ENCODE measurements at places on chromosomes 11 and 22.

DNA sequence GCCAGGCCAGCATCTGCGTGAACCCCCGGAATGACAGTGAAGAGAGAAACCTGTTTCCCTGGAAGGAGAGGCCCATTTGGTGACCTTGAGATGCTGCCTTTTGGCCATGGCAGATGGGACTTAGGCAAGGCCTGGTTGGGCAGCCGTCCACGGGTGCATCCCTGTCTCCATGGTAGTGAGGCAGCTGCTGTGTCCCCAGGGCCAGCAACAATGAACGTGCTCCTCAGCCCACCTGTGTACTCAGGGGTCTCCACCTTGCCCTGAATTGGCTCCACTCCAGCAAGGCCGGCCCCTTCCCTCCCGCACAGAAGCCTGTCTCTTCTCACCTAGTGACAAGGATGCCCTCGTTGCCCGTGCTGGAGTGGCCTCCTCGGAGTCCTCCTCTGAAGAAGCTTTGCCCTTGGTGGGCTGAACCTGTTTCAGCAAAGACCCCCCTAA, 441.1 kb downstream of the TBC1D22A start:
- DNase-seq: no peak

- DNase-seq: no peak
These were observed 13.9 kb upstream of the ADSL start for GRCh38 chr22:40332319-40332781.

- DNase-seq: peak; percentile 72
These were observed 49.2 kb downstream of the DBX1 start for GRCh38 chr11:20110908-20111669.

- DNase-seq: peak; percentile 71
These were observed 5.5 kb upstream of the PCF11 start for GRCh38 chr11:83151274-83151977.

GRCh38 chr11:105861225-105861624, 160.8 kb downstream of the MSANTD4 start:
- peak; percentile 8 for DNase-seq

DNA sequence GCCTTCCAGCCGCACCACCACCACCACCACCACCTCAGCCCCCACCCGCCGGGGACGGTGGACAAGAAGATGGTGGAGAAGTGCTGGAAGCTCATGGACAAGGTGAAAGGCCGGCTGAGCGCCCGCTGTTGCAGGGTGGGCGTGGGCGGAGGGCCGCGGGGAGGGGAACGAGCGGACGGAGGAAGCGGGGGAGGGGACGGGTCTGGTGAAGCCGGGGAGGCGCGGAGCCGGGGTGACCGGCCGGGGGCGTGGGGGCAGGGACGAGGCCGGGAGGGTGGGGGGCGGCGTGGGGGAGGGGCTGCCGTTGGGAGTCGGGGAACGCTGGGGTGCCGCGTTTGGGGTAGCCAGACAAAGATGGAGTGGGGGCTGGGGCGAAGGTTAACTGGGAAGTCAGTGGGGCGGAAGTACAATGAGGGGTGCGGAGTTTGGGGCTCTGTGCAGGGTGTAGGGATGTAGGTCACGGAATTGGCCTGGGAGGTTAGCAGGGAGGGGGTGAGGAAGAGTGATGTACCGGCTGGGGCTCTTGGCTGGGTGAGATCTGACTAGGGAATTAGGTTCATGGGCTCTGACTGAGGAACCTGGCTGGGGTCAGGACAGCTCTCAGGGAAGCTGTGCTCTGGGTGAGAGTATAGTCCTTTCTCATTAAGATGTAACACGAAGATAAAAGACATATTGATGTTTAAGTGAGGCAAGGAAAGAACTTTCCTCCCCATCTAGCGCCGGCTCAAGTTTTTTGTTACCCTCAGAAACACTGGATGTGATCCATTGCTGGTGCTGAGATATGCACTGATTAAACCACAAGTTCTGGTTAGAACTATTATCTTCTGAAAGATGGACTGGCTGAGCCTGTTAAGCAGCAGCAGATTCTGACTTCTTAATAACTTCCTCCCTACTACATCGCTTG, 624 bp downstream of the CBL start:
- DNase-seq: peak; percentile 11

GRCh38 chr11:69939551-69940245, 120.5 kb upstream of the FGF3 start:
- DNase-seq: no peak

DNA sequence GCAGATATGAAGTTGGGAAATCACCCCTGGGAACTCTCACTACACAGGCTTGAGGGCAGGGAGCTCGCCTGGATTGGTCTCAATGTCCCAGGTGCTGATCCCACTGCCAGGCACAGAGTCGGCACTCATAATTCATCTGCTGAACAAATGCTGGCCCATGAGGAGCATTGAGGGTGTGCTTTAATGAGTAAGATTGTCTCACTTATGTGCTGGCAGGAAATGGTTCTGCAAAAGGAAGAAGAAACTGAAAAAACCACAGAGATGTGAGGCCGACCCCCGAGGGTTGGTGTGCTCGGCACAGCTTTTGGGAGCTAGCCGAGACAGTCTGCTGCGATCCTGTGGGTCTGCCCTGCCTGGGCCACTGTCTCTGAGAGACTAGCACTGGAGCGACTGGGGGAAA, 9.4 kb downstream of the PLAAT2 start:
- DNase-seq: peak; percentile 25

DNA sequence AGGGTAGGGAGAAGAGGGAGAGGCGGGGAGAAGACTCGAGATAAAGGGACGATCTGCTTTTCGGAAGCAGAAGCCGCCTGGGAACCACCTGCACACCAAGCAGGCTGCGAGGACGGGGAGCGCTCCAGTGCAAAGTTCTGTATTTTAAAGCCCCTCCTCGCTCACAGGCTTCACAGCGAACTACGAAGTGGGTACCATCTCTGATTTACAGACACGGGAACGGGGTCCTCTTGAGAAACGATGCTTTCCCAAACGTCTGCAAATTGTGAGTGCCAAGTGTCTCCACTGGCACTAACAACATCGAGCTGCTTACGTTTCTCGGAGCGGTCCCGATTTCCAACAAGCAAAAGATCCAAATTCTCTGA, 700 bp upstream of the STX3 start:
- no peak for DNase-seq

GRCh38 chr11:123450623-123451022, 20.6 kb downstream of the GRAMD1B start:
- no peak for DNase-seq

GRCh38 chr11:119266517-119267255, 50.2 kb downstream of the MCAM start:
- no peak for DNase-seq

GRCh38 chr22:44927463-44928135, 82.2 kb downstream of the PHF21B start:
- no peak for DNase-seq

DNA sequence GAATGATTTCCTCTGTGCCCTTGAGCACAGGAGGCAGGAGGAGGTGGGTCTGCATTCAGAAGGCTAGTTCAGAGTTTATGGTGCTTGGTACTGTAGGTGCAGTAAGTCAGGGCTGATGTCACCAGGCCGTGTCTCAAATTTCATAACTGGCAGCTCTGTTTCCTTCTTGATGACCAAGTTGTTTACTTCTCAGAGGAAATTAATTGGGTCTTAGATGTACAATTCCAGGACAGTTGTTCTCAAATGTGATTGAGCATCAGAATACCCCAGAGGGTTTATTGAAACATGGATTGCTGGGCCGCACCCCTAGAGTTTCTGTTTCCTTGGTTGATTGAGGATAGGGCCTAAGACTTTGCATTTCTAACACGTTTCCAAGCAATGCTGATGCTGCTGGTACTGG, 6.2 kb downstream of the AMOTL1 start:
- no peak for DNase-seq

- DNase-seq: no peak
These were observed 43.6 kb downstream of the MEI1 start for GRCh38 chr22:41742918-41743317.

DNA sequence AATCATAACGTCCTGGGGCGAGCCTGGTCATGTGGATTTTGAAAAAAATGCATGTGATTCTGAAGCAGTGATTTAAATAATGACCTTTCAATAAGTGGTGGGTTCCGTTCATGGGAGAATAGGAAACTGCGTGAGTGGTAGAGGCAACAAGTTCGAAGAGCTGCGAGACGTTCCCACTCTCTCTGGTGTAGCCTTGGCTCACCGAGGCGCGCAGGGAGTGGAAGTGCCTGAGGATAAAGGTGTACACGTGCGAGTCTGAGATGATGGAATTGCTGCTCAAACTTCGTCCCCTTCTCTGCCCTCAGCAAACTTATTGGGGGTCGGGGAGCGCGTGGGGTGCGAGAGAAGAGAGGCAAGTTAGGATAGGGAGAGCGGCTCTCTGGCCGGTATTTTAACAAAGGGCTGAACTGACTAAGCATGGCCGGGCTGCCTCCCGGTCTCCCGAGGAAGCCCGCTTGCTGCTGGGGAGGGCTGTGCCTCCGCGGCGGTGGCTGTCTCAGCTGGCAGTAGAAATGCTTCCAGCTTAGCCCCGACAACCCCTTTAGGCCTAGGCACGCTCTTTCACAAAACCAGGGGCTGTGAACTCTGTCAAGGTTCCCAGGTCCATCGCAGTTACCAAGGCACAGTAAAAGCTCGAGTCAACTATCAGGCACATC, 875 bp upstream of the STT3A start:
- peak; percentile 49 for DNase-seq

GRCh38 chr11:100876815-100877520, 189.9 kb downstream of the ARHGAP42 start:
- DNase-seq: peak; percentile 95

DNA sequence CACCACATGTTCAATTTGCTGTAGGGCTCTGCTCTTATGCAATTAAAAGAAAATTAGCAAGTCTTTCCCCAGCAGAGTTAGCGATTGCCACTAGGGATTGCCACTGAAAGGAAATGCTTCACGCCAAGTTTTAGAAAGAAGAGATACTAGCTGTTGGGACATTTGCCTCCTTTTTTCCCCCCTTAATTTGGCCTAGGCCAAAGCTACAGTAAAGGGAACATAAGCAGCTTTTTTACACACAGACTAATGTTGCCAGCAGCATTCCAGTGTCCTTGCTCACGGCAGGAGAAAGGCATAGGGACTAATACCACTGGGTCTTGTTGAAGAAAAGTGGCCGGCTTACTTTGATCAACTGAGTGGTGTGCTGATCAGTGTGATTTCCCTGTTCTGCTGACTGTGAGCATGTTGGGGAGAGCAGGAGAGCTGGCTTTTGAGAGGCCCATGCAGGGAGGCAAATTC, 71.2 kb downstream of the PHF21A start:
- DNase-seq: peak; percentile 82

DNA sequence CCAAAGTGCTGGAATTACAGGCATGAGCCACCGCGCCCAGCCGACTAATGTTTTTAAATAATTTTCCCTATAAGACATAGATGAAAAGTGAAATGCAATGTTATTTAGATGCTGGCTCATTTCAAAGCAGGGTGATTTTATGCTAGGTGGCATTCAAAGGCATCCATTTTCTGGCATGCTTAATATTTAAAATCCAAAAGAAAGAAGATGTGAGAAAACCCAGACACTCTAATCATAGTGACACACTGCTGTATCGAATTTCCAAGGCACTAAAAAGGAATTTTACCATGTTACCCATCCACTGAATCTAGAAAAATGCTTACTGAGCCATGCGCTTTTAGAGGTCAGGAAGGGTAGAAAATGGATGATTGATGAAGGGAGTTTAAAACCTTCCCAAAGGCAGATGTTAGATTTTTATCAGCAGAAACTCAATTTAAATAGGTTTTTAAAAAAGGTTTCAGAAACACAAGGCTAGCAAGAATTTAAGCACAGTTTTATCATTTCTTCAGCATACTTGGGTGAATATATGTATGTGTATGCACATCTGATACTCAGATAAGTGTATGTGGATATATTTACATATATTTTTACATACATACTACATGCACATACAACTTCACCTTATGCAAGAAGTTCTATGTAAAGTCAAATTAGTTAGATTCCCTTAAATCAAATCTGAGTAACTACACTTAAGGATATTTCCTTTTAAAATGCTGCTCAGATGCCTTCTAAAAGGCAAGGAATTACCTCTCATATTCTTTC, 24.1 kb upstream of the CCDC89 start:
- DNase-seq: no peak

GRCh38 chr22:29125844-29126243, 53.0 kb downstream of the KREMEN1 start:
- DNase-seq: no peak

Measured in kidney tubule cell (primary cell).